ENCODE measurements at places on chromosomes 1 and 21. TPM values are rescaled to one million over a fixed set of nuclear protein-coding genes. Genes with fewer than 3 reads are reported as not detected.

SUSD4 gene
- 0.03 TPM for total RNA-seq

HTR6 gene
- not detected for total RNA-seq

MOB3C gene
- 5.0 TPM for total RNA-seq

DESI2 gene
- 85.8 TPM for total RNA-seq

NR1I3 gene
- not detected for total RNA-seq

PDZK1IP1 gene
- total RNA-seq, result not detected

P3R3URF gene
- total RNA-seq, result not detected

RPTN gene
- not detected for total RNA-seq

KRTAP10-7 gene
- total RNA-seq, result not detected

C4BPB gene
- 0.28 TPM for total RNA-seq

FAM229A gene
- total RNA-seq, result 0.28 TPM

CD5L gene
- total RNA-seq, result not detected

RPE65 gene
- not detected for total RNA-seq

CD52 gene
- not detected for total RNA-seq

KRTAP11-1 gene
- total RNA-seq, result not detected

AMY1C gene
- total RNA-seq, result not detected

TGFB2 gene
- 7.4 TPM for total RNA-seq

TTC39A gene
- not detected for total RNA-seq

OR6K3 gene
- not detected for total RNA-seq

Measured in SJSA1 (cell line).